ENCODE measurements at places on chromosomes 6 and 20. TPM values are rescaled to one million over a fixed set of nuclear protein-coding genes. Genes with fewer than 3 reads are reported as not detected.

Gene FAM217A
- total RNA-seq = not detected

Gene UST
- total RNA-seq = 1.7 TPM

Gene TPD52L1
- total RNA-seq = not detected

Gene PRPH2
- not detected for total RNA-seq

Gene LAMP5
- total RNA-seq = not detected

Gene AFG1L
- 3.6 TPM for total RNA-seq

Gene C6orf62
- 124 TPM for total RNA-seq

Gene SLC2A10
- not detected for total RNA-seq

Gene PDYN
- total RNA-seq = not detected

Gene ELOVL2
- total RNA-seq = not detected

Gene SLC17A2
- total RNA-seq = not detected

Gene HSPA1L
- total RNA-seq = 5.5 TPM

Gene MCHR2
- not detected for total RNA-seq

Gene GRM4
- not detected for total RNA-seq

Gene IBTK
- 29.2 TPM for total RNA-seq

Gene MLIP
- not detected for total RNA-seq

Gene LINC00237
- not detected for total RNA-seq

Gene CDH4
- total RNA-seq = 0.69 TPM

Gene PKIG
- 0.44 TPM for total RNA-seq

Gene PRKN
- 1.9 TPM for total RNA-seq

Gene DZANK1
- total RNA-seq = 2.2 TPM

Gene HLA-DPA1
- 102 TPM for total RNA-seq

Gene HDGFL1
- not detected for total RNA-seq

Gene TSPO2
- total RNA-seq = not detected
